Spinal cord (tissue), 10 donors: ENCODE measurements at places on chromosomes 3 and 15.

DNA sequence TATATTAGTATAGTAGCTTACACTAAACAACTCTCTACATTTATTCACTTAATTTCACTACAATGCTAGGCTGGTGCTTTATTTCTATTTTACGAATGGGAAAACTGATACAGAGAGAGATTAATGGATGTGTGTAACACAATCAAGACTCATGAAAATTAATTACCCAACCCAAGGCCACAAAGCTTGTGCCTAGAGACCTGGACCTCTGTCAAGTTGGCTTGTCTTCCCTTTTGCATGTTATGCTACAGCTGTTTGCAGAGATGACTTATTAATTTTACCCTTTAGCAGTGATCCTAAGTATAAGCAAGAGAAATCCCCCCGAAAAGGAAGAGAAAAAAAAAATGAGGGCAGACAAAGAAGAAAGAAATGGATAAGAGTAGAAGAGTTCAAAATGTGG lies 162.5 kb downstream of the C3orf38 start:
- no peak for DNase-seq

GRCh38 chr3:188253800-188254452 lies 100.0 kb downstream of the LPP start:
- no peak for DNase-seq

DNA sequence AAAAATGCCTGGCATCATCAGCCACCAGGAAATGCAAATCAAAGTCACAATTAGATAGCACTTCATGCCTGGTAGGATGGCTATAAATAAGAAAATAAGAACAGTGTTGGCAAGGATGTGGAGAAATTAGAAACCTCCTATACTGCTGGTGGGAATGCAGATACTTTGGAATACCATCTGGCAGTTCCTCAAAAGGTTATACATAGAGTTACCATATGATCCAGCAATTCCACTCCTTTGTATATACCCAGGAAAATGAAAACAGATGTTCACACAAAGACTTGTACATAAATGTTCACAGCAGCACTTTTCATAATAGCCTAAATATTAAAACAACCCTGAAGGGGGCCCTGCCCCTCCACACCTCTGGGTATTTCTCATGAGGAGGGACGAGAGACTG lies 13.7 kb downstream of the ACSBG1 start:
- no peak for DNase-seq

GRCh38 chr3:192171213-192171612 lies 556.1 kb downstream of the FGF12 start:
- DNase-seq: no peak

GRCh38 chr3:105598042-105598796 lies 231.5 kb downstream of the ALCAM start:
- no peak for DNase-seq

DNA sequence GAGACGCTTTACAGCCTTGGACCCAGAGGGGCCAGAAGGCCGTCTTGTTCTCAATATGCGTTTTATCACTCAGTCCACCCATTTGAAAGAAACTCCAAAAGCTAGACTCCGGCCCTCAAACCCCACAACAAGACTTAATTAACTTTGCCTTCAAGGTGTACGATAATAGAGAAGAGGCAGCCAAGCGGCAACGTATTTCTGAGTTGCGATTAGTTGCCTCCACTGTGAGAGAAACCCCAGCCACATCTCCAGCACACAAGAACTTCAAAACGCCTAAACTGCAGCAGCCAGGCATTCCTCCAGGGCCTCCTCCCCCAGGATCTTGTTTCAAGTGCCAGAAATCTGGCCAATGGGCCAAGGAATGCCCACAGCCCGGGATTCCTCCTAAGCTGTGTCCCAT lies 17.4 kb upstream of the INO80 start:
- DNase-seq: no peak

GRCh38 chr3:157479464-157480243 lies 23.6 kb downstream of the VEPH1 start:
- no peak for DNase-seq

- DNase-seq: no peak
Measured at GRCh38 chr3:195900436-195901355, 7.7 kb downstream of the TNK2 start.

DNA sequence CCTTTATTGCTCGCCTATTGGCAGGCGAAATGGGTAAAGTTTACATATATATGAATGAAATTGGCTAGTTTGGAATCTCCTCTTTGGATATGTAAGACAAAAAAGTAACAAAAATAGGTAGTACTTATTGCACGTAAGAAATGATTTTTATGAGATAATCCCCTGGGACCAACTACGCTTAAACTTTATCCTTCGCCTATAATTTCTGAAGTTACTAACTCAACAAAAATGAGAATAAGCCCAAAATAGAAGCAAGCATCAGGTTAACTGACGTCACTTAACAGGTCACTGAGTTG lies 438 bp upstream of the SLC49A4 start:
- DNase-seq: peak; percentile 6

DNA sequence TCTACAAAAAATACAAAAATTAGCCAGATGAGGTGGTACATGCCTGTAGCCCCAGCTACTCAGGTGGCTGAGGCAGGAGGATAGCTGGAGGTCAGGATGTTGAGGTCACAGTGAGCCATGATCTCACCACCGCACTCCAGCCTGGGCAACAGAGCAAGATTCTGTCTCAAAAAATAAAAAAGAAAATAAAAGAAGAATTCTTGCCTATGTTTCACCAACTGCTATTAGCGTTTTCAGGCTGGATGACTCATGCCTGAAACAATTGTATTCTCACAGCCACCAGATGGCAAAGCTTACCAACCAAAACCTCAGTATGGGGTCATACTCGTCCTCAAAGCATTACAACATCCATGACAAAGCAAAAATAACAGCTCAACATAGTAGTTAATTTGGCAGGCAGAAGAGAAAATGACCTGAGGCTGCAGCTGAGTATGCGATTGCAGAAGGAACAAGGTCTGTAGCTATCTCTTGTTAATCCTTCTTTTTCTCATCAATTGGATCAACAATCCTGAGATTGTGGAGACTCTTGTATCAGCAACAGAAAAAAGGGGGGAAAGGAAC lies 52.2 kb downstream of the TP53BP1 start:
- DNase-seq: peak; percentile 13

- no peak for DNase-seq
Measured at GRCh38 chr3:82202269-82202668, 440.8 kb upstream of the GBE1 start.

GRCh38 chr3:149291178-149291577 lies 42.3 kb downstream of the TM4SF18 start:
- DNase-seq: no peak

- peak; percentile 33 for DNase-seq
Measured at GRCh38 chr3:15557511-15557946, 36.0 kb upstream of the COLQ start.

DNA sequence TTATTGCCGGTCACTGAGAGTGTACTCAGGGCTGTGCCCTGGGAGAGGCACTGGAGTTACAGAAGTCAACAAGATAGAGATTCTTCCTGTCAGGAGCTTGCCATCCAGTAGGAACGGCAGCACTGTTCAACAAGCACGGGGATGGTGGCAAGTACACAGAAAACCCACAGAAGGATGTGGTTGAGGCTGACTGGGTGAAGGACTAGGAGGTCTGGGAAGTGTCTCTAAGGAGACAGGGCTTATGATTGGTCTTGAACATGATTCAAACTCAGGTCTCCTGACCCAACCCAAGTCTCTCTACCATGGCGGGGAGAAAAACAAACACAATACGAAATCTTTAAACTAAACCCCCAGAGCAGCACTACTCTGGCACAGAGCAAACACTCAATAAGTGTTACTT lies 37.6 kb downstream of the ERICH6 start:
- no peak for DNase-seq

DNA sequence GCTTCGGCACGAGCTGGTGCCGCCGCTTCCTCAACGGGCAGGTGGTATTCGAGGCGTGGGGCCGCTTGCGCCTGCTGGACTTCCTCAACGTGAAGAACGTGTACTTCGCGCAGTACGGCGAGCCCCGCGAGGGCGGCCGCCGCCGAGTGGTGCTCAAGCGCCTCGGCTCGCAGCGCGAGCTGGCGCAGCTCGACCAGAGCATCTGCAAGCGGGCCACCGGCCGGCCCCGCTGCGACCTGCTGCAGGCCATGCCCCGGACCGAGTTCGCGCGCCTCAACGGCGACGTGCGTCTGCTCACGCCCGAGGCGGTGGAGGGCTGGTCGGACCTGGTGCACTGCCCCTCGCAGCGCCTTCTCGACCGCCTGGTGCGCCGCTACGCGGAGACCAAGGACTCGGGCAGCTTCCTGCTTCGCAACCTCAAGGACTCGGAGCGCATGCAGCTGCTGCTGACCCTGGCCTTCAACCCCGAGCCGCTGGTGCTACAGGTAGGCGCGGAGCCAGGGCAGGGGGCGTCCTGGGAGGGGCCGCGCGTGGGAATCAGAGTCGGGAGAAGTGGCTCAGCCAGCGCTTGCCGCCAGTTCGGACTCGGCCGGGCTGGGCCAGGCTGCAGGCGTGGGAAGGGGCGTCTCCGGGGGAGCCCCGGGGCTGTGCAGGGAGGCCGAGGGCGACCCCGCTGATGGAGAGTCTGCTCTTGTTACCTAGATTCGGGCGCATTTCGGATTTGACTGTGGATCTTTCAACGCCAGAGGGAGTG lies 1.1 kb downstream of the DIPK2A start:
- peak; percentile 57 for DNase-seq

- no peak for DNase-seq
Measured at GRCh38 chr3:67450153-67450552, 204.3 kb downstream of the SUCLG2 start.

GRCh38 chr3:34212175-34212574 lies 413.7 kb downstream of the PDCD6IP start:
- no peak for DNase-seq

- no peak for DNase-seq
Measured at GRCh38 chr3:187972454-187972853, 181.5 kb upstream of the LPP start.

DNA sequence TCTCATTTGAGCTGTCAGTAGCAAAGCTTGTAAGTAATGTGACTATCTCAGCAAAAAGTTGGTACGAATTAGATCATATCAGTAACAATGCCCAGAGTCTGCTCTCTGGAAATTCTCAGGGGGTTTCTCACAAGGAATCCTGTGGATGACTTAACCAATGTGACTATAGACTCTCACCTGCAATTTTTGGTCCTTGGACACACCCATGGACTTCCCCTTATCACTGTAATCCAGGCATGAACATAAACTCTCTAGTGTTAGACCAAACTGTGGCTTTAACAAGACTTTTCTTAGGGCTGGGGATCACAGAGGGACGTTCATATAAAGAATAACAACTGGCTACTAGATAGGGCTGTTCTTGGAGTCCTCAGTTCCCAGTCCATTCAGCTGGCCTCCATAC lies 3.9 kb upstream of the ZNF80 start:
- DNase-seq: no peak

GRCh38 chr3:12470111-12470510 lies 14.2 kb upstream of the TSEN2 start:
- no peak for DNase-seq

DNA sequence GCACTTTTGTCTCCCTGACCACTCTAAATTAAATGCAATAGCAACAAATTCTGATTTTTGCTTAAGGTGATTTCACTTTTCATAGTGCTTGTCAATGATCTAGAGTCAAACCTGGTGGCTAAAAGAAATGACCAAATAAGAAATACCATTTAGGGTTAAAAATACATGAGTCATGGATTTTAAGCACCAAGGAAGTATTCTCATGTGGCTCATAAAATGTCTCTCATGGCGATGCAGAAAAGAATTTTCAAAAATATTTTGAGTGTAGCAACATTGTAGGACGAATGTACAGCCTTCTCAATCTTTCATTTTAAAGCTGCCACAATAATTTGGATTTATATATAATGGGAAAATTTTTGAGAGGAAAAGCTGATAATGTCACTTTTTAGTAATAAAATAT lies 193.6 kb downstream of the EPHA3 start:
- no peak for DNase-seq

GRCh38 chr3:52333869-52334557 lies 17.9 kb downstream of the DNAH1 start:
- no peak for DNase-seq

GRCh38 chr3:191254098-191254873 lies 55.2 kb downstream of the OSTN start:
- DNase-seq: no peak

GRCh38 chr3:5096336-5097008 lies 25.6 kb upstream of the ARL8B start:
- DNase-seq: peak; percentile 18

DNA sequence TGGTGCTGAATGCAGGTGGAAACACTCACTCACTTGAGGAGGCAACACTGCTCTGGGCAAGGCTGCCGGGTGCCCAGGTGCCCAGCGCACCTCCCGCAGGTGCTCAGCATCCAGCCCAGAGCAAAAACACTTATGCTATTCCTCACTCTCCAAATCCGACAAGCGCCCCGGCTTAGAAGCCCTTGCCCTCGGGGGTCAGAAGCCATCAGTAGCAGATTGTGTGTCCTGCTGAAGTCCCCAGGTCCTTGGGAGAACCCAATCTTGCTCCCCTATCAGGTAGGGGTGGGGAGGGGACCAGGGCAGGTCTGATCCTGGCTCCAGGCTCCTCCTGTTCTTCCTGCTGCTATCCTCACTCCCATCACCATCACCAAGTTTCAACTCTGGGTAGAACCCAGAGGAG lies 46.7 kb downstream of the TLE3 start:
- DNase-seq: no peak

GRCh38 chr15:25244731-25245585 lies 193.9 kb downstream of the UBE3A start:
- DNase-seq: no peak

- DNase-seq: no peak
Measured at GRCh38 chr3:148759430-148759829, 61.7 kb downstream of the AGTR1 start.

DNA sequence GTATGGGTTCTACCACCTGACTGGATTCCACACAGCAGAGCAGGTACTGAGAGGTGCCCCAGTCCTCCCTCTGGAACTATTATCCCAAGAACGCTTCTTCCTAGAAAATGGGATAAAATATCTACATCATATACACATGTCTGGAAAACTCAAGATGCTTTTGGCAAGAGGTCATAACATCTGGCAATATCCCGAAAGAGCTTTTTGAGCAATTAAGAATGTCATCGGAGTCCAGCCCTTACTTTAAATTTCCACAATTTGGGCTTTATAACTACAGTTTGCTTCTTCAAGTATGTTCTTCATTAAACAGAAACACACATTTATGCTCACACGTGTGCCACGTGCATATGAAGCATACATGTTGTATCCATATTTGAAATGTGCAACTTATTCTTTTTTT lies 365.9 kb upstream of the THBS1 start:
- DNase-seq: no peak

DNA sequence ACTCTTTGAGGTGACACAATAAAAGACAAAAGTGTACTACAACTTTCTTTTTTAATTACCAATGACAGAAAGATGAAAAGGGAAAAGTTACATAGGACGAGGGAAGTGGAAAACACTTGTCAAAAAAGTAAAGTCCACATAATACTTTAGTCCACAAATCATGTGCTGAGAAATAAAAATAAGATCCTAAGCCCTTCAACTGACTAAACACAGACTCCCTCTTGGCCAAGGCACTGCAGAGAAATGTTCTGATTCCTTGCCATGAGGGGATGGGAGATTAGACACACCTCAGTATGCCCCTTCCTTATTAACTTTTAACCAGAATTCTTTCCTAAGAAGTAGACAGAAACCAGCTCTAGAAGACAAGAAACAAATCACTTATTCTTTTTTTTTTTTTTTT lies 59.5 kb upstream of the TGFBR2 start:
- DNase-seq: no peak

GRCh38 chr3:172283841-172284357 lies 164.4 kb downstream of the GHSR start:
- DNase-seq: no peak
